ENCODE measurements at places on chromosomes 16 and 17.

GRCh38 chr17:8255499-8255898, 6.4 kb downstream of the PFAS start:
- DNase-seq, result no peak

- no peak for DNase-seq
Measured at GRCh38 chr17:40059729-40060475, 2.9 kb upstream of the THRA start.

DNA sequence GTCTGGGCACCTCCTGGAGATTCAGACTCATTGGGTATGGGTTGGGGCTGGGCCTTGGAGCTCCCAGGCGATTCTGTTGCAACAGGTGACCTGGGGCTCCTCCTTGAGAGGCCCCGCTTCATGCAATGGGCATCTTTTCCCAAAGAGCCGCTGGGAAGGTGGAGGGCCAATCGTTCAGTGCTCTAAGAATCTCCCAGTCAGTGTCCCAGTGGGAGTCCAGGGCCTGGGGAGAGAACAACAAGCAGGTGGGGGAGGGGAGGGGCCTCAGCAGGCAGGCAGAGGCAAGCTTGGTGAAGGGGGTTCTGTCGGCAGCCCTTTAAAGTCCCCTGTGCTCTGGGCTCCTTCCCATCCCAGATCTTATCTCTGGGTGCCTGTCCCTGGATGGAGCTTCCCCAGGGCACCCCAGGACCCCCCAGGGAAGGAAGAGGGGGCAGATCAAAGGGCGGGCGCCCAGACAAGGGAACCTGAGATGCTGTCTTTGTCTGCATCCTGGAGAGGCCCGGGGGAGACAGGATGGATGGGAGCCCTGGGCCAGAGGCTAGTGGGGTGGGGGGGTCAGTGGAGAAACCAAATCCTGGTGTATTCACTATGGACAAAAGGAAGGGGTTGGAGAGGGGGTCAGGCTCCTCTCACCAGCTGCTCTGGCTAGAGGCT, 30.5 kb upstream of the NXPH3 start:
- DNase-seq, result no peak

GRCh38 chr17:81832608-81833159, 407 bp downstream of the MCRIP1 start:
- no peak for DNase-seq

GRCh38 chr16:8109510-8110369, 480.6 kb downstream of the TMEM114 start:
- no peak for DNase-seq

DNA sequence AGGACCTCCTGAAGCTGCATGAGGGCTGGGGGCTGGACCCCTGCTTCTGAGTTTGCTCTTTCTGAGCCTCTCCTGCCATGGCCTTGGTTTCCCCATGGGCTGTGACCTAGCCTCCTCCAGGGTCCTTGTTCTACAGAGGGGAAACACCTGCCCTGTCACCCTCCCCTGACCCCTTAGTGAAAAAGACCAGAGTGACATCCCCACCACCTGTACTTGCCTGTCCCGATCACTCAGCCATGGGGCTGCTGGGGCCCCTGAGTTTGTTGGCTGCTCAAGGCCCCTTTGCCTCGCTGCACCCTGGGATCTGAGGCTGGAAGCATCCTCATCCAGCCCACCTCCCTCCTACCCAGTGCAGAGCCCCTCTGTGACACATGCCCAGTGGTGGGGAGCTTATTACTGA, 800 bp downstream of the NOD2 start:
- no peak for DNase-seq

GRCh38 chr16:73304008-73304774, 256.3 kb upstream of the ZFHX3 start:
- DNase-seq, result no peak

DNA sequence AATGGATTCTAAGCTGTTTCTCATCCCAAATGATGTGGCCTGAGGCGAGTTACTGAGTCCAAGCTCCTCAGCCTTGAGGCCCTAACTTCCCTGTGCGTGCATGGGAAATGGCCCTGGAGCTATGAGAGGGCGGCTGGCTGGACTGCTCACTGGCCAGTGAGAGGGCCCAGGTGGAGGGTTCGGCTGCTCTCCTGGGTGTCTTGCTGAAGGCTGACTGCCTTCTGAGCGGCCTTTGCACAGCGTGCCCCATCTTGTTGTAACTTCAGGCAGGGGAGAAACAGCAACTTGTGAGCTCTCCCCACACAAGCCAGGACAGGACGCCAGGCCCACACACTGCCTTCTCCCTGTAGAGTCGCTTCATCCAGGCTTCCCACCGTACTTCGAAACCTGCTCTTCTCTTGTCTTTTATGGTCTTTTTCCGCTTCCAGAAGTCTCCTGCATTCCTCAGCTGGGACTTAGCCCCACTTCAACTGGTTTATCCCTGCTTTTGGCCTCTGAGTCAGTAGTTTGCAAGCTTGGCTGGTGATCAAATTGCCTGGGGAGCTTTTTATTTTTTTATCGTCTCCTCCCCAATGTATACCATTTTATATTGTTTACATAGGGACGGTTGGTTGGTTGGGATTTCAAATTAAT, 13.3 kb downstream of the CDH3 start:
- no peak for DNase-seq

GRCh38 chr16:70738083-70738977, 52.5 kb upstream of the MTSS2 start:
- no peak for DNase-seq

DNA sequence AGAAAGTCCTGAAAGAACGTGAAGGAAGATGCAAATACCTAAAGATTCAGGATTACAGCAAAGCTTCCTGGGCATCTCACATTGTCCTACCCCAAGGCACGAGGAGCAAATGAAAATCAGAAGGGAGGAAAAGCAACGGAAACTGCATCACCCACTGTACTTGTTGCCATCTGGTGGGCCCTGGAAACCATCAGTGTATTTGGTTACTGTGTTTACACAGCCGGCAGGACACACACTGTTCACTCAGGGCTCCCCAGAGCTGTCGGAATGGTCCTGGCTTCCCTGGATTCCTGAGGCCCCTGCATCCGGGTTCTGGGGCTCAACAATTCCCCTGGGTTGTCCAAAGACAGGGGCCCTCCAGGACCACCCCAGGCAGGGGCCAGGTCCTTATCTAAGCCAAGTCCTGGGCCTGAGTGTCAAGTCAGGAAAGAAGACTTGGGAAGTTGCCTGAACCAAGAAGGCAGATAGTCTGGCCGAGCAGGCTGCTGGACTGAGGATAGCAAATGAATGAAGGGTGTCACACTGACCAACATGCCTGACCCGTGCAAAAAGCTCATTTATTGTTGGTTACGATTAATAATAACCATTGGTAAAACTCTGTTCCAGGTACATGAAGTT, 52.8 kb downstream of the SOX9 start:
- DNase-seq, result no peak

DNA sequence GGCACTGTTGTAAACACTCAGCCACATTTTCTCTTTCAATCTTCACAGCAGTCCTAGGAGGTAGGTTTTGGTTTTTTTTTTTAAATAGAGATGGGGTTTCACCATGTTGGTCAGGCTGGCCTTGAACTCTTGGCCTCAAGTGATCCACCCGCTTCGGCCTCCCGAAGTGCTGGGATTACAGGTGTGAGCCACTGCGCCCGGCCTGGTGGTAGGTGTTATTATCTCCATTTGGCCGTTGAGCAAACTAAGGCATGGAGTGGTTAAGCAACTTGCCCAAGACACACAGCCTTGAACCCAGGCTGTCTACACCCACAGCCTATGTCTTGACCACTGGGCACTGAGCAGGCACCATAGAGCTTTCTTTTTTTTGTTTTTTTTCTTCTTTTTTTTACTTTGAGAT, 8.6 kb downstream of the SGCA start:
- DNase-seq, result no peak

- no peak for DNase-seq
Measured at GRCh38 chr17:31564883-31565301, 173.4 kb downstream of the RAB11FIP4 start.

- DNase-seq, result no peak
Measured at GRCh38 chr17:78883089-78883532, 19.9 kb downstream of the CEP295NL start.

DNA sequence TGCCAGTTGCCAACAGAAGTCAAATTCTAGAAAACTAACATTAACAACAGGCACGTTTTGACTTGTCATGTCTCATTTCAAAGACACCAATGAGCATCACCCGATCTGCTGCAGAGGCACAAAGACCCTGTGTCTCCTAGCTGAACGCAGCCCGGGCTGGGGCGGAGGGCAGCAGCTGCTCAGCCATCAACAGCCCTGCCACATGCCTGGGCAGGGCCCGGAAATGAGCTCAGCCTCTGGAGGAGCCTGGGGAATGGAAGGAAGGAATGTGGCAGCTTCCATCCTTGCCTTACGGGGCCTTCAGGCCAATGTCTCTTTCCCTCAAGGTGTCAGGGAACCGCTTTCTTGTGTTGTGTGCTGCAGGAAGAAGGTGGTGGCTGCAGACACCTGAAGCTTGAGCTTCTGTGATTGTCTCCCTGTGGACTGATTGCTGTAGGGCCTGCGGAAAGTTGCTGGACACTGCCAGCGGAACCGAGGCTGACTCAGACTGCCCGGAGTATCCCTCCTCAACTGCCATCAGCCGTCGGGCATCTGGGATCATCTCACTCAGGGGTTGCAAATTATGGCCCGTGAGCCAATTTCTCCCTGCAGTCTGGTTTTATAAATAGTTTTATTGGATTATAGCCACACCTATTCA, 7.3 kb downstream of the CDH13 start:
- no peak for DNase-seq

- DNase-seq, result no peak
Measured at GRCh38 chr17:73719588-73720071, 75.4 kb upstream of the SDK2 start.

GRCh38 chr16:51155199-51155607, 4.1 kb upstream of the SALL1 start:
- no peak for DNase-seq

DNA sequence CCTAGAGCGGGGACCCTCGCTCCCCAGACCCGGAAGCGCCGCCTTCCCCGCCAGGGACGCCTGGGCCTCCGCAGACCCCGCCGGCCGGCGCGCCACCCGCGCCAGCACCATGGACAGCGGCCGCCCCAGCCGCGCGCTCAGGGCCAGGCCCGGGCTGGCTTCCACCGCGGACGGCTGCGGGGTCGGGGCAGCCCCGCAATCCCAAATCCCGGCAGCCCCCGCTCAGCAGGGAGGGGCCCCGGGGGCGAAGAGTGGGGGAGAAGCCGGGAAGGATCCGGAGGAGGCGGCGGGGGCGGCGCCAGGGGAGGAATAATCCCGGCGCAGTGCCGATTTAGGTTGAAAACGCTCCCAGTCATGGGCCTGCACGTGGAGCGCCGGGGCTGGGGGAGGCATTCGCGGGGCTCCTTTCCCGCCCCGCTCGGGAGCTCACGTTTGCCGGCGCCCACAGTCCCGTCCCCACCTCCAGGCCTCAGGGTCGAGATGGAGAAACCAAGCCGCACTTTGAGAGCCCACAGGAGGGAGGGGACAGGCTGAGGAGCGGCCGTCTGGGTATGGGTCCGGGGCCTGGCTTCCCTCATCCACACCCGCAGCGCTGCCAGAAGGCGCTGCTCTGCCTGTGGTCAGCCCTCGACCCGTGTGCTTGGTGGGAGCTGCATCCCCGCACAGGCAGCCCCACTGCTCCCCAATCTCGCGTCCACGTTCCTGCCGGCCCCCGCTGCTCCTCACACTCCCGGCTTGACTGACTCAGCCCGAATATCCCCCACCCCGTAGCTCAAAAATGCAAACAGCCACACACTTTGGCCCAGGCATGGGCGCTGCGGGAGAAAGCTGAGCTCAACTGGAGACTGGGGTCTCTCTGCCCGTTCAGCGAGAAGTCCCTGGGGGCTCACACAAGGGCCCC, 4.7 kb downstream of the FBXL16 start:
- DNase-seq, result peak; percentile 44

GRCh38 chr17:41772218-41772585, 14.3 kb downstream of the JUP start:
- no peak for DNase-seq

GRCh38 chr17:5892921-5893675, 177.1 kb upstream of the WSCD1 start:
- no peak for DNase-seq

DNA sequence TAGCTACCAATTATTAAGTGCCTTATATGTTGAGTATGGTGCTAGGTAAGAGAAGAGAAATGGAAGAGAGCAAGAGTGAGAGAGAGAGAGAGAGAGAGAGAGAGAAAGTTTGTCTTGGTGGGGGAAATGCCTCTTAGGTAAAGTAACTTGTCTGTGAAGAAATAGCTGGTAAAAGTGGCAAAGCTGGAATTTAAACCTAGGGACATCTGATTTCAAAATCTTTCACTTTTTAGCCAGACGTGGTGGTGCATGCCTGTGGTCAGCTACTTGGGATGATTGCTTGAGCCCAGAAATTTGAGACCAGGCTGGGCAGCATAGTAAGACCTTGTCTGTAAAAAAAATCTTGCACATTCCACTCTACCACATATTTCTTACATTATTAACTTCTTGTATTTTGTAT, 23.0 kb upstream of the CDR2 start:
- no peak for DNase-seq

DNA sequence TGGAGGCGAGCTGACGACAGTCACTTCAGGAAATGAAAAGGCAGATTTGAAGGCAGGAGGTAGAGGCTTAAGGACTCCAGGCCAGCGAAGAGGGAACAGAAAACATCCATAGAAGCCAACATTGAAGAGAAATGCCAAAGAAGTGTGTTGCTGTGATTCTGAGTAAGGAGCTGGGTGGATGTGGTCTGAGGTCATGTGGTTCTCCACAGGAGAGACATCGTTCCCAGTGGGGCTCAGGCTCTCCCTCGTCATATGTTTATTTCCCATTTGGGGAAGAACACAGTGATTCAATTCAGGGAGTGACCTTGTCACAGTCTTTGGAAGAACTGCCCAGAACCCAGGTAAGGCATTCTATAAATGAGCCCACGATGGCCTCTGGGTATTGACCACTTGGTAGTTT, 6.6 kb upstream of the PMP22 start:
- no peak for DNase-seq
